CD14-positive monocyte (primary cell): ENCODE measurements at places on chromosomes 5 and 9. TPM values are rescaled to one million over a fixed set of nuclear protein-coding genes. Genes with fewer than 3 reads are reported as not detected.

GRCh38 chr9:36093384-36093783, 43.1 kb upstream of the GLIPR2 start:
- DNase-seq: no peak

DNA sequence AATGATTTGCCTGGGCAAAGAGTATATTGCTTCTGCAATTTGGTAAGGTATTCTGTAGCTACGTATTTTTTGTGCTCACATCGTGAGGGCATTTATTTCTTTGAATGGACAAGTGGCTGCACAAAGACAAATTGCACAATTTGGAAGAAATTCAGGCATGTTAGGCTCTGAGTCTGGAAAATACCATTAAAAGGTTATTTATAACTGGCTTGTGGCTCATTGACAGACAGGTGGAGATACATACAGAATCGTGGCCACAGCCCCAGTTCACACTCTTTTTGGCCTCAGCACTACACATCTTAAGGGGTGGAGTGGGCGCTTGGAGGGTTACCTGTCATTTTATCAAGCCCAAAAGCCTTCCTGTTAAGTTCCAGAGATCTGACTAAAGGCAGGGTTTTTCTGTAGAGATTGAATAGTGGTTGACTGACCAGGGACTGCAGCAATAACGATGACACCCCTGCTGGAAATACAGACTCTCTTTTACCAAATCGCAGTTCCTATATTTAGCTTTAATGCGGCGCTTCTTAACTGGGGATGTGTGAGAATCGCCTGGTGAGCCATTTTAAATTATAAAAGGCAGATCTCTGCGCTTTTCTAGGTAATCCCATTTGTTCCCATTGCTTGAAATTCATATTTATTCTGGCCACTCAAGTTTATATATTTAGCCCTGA, 14.7 kb downstream of the MAN2A1 start:
- no peak for DNase-seq

The ABL1 gene
- 4.5 TPM for polyA plus RNA-seq

The IFNK gene
- polyA plus RNA-seq: not detected

GRCh38 chr9:119905724-119906123, 536.5 kb upstream of the BRINP1 start:
- no peak for DNase-seq

GRCh38 chr9:129610473-129611306, 10.2 kb downstream of the C9orf50 start:
- peak; percentile 59 for DNase-seq

GRCh38 chr5:59357381-59357977, 536.0 kb downstream of the PDE4D start:
- DNase-seq: no peak

The IL5 gene
- not detected in 2 replicates for polyA plus RNA-seq

The EFCAB9 gene
- polyA plus RNA-seq: not detected in 2 replicates

The EQTN gene
- polyA plus RNA-seq: not detected in 2 replicates

GRCh38 chr5:107372723-107373450, 297.9 kb downstream of the EFNA5 start:
- DNase-seq: no peak

- DNase-seq: no peak
Measured at GRCh38 chr5:154541553-154541952, 63.5 kb upstream of the HAND1 start.

DNA sequence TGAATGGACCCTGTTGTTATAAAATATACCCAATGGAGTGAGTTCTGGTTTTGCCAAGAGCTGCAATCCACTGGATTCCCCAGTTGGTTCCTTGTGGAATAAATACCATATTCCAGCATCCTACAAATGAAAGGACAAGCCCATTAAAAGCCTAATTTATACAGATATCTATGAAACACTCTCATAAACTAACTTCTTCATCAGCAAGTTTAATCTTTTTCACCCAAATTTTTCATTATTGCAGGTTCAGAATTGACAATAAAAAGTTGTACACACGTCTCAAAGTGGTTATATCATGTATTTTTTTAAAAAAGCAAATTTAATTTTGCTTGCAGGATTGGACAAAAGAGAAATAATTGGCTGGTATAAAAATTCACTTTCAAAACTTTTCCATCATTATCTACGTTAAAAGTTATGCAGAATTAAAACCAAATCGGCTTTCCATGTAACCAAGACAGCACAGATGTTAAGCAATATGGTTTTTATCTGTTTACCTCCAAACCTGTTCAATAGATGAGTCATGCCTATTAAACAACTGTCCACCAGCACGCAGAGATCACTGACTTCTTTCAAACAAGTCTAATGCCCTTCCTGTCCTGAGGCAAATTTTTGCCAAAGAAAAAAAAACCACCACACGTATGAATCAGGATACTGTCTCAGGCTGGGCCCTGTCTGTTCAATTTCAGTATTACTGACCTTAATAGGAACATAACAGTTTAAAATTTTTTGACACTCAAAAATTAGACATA, 42.5 kb downstream of the CEMIP2 start:
- DNase-seq: no peak

The SPINK7 gene
- not detected in 2 replicates for polyA plus RNA-seq

DNA sequence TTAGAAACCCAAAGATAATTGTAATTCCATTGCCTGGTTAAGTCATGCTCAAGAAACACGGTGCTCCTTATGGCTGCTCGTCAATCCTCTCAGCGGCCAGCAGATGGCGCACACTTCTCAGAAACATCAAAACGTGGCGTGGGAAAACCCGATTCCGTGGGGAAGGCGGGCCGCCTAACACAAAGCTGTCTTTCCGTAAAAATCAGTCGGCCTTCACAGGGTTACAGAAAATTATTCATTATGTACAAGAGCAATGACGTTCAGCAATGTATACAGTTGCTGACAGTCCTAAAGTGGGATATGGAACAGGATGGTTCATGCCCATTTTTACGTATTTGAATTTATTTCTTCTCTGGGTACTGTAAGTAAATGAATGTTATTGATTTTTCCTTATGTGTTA, 83.5 kb downstream of the PDE4D start:
- DNase-seq: peak; percentile 65

- no peak for DNase-seq
Measured at GRCh38 chr9:3323714-3324113, 202.1 kb downstream of the RFX3 start.

The PCDHA3 gene
- polyA plus RNA-seq: not detected

The GPR150 gene
- not detected for polyA plus RNA-seq

DNA sequence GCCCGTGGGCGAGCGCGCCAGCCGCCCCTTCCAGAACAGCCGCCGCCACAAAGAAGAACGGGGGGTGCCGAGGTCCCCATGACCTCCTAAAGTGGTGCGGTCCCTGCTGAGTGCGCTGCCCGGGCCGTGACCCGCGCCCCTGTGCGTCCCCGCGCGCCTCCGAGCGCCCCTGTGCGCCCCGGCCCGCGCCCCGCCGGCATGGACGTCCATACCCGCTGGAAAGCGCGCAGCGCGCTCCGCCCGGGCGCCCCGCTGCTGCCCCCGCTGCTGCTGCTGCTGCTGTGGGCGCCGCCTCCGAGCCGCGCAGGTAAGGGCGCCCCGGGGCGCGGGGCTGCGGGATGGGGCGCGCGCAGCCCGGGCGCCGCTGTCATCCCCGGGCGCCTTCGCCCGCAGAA, 384 bp downstream of the COL5A1 start:
- no peak for DNase-seq

DNA sequence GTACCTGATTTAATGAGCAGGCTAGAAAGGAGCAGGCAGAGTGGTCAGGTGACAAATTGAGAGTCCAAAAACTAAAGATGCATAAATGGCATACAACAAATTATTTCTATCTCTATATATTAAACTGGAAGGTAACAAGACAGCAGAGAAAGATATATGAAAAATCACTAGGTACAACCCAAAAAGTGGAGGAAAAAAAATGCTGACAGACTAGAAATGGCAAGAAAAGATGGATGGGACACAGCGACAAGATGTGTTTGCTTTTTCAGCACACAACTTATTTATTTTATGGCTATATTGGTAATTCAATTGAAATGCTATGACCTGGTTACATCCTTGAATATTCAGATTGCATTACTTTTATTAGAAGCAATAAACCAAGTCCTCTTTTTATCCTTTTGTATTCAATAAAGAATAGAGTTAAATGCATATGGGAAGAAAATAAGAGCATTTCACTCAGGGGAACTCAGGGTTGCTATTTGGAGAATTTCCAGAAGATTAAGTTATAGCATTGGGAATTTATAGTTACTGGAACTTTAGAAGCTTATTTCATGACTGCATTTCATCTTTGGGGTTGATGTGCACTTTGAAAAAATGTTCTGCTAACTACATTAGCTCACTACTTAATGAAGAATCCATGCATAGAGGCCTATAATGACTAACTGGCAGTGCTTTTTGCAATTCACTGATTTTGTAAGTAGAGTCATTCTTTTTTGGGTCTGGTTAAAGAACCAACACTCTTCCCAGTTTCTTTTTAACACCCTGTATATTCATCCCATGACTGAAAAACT, 566.6 kb upstream of the TUSC1 start:
- DNase-seq: no peak

GRCh38 chr9:76571743-76572146, 112.8 kb downstream of the GCNT1 start:
- no peak for DNase-seq

DNA sequence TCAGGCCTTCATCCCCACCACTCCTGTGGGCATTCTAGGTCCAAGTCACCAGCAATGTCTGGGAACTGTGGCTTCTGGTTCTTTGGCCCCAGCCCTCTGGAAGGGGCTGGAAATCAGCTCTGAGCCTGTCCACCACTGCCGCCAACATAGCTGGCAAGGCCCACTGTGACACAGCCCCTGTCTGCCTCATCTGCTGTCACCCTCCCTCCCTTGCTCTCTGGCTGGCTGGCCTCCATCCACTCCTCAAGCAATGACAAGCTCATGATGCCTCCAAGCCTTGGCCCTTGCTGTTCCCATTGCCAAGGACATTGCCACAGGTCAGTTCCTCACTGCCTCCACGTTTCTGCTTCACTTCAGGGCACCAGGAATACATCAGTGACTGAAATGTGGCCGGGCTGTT, 93.7 kb downstream of the LHX2 start:
- no peak for DNase-seq

- DNase-seq: no peak
Measured at GRCh38 chr9:99783799-99784198, 37.9 kb upstream of the NR4A3 start.

The ZDHHC11B gene
- polyA plus RNA-seq: not detected

- DNase-seq: no peak
Measured at GRCh38 chr5:96431376-96432187, 1.5 kb downstream of the PCSK1 start.

The C1QTNF2 gene
- polyA plus RNA-seq: not detected in 2 replicates

DNA sequence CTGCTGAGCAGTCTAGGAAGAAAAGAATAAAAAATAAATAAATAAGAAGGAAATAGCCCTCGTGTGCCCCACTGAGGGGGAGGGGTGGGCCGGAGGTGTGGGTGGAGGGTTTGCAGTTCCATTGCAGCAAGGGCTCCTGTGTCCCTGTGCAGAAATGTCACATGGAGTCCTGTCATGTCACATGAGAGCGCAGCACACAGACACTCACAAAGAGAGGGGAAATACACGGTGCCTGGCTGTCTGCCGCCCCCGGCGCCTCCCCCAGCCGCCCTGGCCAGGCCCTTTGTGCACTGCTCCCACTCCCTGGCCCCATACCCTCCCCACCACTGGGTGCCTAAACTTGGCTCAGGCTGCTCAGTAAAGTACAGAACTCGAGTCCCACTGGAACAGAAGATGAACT, 55.6 kb upstream of the SPTLC1 start:
- DNase-seq: no peak

- DNase-seq: no peak
Measured at GRCh38 chr5:122429545-122430318, 117.7 kb downstream of the SNCAIP start.

DNA sequence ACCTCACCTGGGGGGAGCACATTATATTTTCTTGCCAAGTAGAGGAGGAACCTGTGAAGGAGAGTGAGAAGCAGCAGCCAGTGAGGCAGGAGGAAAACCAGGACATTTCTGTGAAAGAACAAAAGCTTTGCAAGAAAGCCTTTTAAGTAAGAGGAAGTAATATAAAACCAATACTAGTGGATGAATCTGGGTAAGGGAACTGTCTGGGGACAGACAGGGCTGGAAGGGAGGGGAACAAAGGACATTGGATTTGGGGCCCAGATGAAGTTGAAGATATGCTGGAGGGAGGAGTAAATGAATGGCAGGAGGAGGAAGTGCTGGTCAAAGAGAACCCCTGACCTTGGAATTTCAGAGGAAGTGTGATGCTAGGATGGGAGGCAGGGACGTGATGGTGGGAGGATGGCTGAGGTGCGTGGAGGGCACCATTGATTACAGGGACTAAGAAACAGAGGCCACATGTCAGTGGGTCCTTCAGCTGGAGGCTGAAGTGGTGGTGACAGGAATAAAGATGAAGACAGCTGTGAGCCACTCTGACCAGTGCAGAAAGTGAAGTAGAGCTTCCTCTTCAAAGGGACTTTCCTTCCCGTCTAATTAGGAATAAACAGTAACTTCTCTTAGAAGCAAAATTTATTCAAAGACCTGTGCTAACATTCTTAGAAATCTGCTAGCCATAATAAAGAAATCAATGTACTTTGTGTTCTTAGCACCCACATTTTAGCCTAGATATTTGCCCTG, 43.5 kb upstream of the FABP6 start:
- DNase-seq: peak; percentile 51

DNA sequence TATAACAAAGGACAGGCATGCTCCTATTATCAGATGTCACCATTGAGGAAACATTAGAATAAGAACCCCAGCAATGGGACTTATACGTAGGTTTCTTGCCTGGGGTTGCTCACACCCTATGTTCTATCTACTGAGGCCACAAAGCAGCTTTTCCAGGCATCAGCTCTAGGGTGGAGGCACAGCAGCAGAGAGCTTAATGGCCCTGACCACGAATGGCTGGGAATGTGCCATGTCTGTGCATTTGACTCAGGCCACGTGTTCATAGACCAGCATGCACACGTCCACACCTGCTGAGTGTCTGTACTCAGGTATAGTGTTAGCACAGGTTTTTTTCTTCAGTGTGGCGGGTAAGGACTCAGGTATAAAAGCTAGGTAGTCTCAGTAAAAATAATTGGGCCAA, 129.4 kb downstream of the AOPEP start:
- DNase-seq: no peak

The DOCK8 gene
- polyA plus RNA-seq: 46.8 TPM

- DNase-seq: no peak
Measured at GRCh38 chr5:180611140-180611850, 20.0 kb upstream of the SCGB3A1 start.

GRCh38 chr9:124934290-124934689, 6.6 kb downstream of the GOLGA1 start:
- no peak for DNase-seq

GRCh38 chr5:36272136-36272690, 29.5 kb downstream of the RANBP3L start:
- no peak for DNase-seq
